ENCODE measurements at places on chromosomes 7 and 10. TPM values are rescaled to one million over a fixed set of nuclear protein-coding genes. Genes with fewer than 3 reads are reported as not detected.
A peak's percentile ranks its signal among the peaks of the same experiment; 100 is the strongest.

Gene ACSM6
- total RNA-seq: not detected

Gene ZNF117
- 6.6 TPM for total RNA-seq

GRCh38 chr10:96585736-96586418, 935 bp downstream of the TM9SF3 start:
- DNase-seq: peak; percentile 68

Gene TAS2R3
- not detected for total RNA-seq

Gene LIPN
- not detected for total RNA-seq

GRCh38 chr7:122833888-122834570, 52.2 kb downstream of the CADPS2 start:
- DNase-seq: no peak

DNA sequence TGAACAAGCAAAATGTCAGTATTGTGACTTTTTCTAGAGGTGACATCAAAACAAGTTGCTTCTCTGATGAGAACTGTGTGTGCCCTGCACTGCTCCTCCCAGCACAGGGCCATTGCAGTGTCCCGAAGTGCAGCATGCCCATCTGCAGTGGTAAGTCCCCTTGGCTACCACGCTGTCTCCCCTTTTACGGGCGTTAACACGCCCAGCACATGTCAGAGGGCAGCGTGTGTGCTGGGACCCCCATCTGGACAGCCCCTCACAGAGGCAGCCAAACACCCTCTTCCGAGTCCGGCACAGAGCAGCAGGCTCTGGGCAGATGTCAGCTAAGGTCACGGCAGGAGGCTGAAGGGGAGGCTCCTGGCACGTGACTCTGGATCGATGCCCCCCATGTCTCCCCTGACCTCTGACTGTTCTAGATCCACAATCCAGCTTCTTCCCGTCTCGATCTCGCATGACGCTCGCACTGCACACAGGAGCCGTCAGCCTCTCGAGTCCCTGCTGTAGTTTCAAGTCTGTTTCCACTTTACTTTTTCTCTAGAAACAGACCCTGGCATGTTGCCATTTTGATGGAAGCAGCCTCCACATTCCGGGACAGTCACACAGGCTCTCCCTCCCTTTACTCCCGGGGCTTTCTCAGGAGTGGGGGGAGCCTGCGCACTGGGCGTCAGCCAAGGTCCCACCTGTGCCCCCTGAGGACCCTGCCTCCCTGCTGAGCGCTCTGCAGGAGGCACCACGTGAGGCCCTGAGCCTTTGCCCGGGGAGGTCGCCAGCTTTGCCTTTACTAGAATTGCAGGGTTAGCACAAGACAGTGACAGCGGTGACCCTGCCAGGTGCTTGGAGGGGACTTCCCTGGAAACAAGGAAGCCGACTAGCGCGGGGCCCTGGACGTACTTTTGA, 133.8 kb downstream of the TCERG1L start:
- no peak for DNase-seq

Gene FAM25C
- total RNA-seq: not detected

DNA sequence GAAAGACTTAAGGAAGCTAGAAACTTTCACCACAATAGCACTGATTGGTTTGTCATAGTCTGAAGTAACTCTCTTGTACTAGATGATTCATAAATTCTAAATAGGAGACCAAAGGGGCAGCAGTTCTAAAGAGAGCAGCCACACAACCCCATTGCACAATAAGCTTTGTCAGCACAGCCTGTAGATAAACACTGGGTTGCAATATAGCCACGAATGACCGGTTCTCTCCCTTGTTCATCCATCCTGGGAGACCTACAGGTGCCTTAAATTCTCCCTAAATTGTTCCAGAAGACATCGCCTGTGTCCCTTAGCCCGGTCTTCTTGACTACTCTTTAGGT, 167.0 kb downstream of the SNX13 start:
- no peak for DNase-seq

- no peak for DNase-seq
These were observed 558.6 kb upstream of the IGFBP3 start for GRCh38 chr7:46479680-46480079.

Gene GFRA1
- total RNA-seq: not detected

- peak; percentile 36 for DNase-seq
These were observed 285.8 kb downstream of the CAMK1D start for GRCh38 chr10:12635127-12635541.

GRCh38 chr7:74718336-74718735, 55.5 kb upstream of the NCF1 start:
- DNase-seq: no peak

GRCh38 chr10:4280461-4281189, 495.6 kb upstream of the KLF6 start:
- DNase-seq: no peak

DNA sequence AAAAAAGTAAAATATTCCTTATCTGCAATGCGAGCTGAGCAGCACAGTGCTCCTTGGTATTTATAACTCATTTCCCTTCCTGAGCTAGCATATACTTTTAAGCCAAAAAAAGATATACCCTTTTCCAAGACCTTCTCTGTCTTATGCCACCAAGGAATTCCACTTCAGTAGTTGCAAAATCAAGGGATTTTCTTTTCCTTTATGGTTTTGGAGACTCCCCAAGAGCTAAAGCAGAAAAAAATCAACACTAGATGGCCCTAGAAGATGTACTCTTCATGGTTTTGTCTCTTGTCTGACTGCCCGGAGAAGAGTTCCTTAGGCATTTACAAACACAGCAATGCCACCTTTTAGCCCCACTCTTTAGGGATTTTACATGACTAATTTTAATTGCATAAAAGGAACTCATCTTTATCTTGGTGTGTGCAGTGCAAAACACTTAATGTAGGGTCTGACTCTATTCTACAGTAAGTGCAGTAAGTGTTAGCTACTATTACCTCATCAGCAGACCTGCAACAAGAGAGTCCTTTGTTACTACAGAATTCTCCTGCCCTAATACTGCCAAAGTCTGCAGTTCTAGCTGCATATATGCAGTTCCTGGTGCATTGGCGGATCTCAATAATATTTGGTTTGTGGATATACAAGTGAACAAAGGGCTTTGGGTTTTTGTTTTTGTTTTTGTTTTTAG, 443.3 kb downstream of the GFRA1 start:
- no peak for DNase-seq

Gene EPDR1
- total RNA-seq: 2.1 TPM

- no peak for DNase-seq
These were observed 115.4 kb downstream of the WDR37 start for GRCh38 chr10:1171586-1171985.

DNA sequence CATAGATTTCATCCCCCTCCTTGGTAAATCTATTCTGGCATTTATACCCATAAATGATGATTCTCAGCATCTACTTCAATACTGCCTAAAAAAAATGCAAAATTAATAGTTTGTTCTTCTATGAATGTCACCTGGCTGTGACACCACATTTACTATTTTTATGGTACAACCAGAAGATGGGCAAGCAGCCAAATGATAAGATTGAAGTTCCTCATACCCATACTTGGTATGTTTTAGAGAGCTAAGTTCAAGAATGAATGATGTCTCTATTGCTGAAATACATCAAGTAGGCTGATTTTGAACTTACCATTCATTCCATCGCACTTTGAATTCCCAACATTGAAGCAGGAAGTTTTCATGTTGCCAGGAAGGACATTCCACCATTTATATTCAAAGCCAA, 134.2 kb downstream of the ELAPOR2 start:
- no peak for DNase-seq

DNA sequence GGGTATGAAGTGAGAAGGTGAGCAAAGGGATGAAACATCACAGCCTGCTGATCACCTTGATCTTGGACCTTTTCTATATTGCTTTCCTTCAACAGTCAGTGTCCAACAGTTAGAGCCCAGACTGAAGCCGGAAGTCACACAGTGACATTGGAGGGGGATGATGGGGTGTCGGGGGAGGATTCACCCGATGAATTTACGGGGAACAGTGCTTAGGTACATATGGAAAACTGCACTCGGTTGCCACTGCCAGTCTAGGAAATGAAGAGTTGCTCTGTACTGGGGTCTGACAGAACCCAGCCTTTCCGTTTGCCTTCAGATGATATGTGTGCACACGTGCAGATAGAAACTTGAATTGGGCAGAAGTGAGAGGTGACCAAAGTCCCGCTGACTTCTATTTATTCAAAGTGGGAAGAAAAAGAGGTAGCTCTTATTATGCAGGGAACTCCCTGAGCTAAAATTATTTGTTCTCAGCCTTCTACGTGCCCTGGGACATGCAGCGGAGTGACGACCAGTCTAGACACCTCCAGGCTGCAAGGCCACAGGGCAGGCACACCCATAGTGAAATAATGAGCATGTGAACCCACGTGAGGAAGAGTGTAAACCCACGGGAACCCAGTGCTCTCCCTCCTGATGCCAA, 107.2 kb upstream of the INHBA start:
- DNase-seq: no peak
